Activated naive CD4-positive, alpha-beta T cell (primary cell): ENCODE measurements at places on chromosomes 4 and X.
A peak's percentile ranks its signal among the peaks of the same experiment; 100 is the strongest.

DNA sequence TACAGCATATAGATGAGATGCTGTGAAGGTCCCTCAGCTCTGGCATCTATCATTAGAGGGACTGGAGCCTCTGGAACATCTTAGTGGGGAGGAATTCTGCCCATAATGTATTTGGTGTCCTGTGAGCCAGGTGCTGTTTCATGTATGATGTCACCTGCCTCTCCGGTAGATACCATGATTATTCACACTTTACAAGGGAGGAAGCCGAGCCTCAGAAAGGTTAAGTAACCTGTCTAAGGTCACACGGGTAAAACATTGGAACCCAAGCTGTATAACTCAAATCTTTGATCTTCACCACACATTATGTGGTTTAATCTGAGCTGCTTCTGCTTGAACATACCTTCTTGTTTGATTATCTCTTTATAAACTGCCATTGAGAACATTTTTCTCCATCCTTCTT lies 442.8 kb downstream of the BCOR start:
- DNase-seq = no peak

- DNase-seq = no peak
These were observed 3.1 kb downstream of the PPBP start for GRCh38 chr4:73984736-73985527.

GRCh38 chr4:98341309-98341708 lies 80.1 kb downstream of the RAP1GDS1 start:
- no peak for DNase-seq

DNA sequence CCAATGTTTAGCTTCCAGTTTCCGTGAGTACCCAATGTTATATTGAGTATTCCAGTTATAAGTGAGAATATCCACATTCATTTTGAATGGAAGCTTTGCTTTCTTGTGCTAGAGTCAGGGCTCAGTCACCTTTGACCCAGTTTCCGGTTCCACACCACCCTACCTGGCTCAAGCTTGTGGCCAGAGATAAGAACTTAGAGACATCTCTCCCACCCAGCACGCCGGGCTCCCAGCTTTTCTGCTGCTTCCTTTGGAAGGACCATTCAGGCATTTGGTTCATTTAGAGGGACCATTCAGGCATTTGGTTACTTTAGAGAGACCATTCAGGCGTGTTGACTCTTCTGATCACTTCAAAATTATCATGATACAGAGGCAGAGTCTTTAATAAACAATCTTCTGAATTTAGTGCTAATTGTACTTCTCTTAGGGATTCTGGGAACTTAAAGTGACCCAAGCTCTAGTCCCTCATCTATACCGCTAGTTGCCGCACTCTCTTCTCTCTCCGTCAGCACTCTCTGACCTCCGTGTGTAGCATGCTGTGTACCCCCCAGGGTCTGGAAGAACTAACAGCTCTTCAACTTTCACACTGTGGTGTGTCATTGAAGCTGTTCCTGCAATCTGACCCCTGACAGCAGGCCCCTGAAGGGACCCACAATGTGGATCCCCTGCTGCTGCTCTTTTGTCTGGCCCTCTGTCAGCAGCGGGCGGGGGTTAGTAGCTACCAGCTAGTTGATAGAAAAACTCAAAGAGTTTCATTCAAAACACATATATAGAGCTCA lies 943.1 kb downstream of the ARAP2 start:
- DNase-seq = no peak

- DNase-seq = no peak
These were observed 2.5 kb upstream of the CITED1 start for GRCh38 chrX:72308209-72308565.

DNA sequence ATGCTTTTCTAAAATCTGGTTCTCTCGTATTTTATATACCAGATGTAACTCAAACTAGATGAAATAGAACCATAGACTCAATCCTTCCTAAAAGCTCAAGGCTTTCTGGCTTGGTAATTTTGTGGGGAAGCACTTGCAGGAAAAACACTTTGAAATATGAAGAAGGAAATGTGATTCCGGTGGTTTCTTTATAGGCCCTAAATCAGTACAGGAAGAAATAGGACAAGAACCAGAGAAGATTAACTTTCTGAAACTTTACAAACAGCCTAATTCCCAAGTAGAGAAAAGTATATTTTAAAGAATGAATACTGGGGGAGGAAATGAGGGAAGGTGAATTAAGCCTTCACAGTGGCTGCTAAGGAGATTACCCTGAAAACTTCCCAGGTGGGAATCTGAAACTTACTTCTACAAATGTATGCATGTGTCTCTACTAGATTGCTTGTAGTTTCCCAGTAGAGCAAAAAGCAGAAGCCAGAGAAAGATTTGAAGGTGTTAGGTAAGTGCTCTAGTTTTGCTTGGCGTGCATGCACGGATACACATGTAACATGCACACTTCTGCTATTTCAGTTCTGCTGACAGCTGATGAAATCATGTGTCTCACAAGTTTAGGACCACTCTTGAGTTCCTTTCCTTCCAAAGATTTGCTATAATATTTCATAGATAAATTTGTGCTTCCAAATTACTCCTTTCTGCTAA lies 92.1 kb downstream of the AFF1 start:
- no peak for DNase-seq

DNA sequence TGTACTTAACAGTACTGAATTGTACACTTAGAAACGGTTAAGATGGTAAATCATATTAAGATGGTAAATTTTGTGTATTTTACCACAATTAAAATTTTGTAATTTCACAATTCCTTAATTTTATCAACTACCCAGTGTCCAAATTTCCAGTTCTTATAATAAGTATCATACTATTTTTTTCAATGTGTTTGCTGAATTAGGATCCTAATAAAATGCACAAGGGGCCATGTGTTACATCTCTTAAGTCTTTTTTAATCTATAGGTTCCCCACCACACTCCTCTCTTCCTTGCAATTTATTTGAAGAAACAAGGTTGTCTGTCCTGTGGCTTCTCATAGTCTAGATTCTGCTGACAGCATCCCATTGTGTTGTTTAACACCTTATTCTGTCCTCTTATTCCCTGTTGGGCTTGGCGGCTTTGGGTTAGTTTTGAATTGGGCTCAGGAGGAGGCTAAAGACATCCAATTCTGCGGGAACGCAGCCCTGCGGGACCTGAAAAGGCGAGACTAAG lies 533 bp upstream of the SYAP1 start:
- DNase-seq = no peak

GRCh38 chr4:38106886-38107514 lies 146.8 kb downstream of the PTTG2 start:
- DNase-seq = no peak

DNA sequence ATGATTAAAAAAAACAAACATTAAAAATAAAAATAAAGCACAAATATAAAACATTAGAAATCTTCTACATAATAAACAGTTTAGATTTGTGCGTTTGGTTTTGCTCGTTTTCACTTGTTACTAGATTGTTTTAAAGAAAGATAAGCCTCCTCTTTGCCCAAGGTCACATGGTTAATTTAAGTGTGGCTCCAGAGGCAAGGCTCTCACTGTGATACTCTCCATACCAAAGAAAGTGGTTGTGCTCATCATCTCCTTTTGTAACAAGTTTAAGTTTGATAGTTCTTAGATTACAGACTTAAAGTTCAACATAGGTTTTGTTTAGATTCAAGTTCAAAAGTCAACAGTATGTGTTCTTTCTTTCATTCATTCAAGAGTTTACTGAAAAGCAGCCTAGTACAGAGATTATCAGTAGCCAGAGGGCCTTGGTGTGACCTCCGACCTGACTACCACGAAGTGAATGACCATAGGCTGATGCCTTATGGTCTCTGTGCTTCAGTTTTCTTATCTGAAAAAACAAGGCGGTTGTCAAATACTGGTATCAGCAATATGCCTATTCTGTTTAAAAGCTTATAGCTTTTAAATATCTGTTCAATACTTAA lies 133.2 kb downstream of the ZAR1 start:
- DNase-seq = no peak

GRCh38 chr4:26223155-26223554 lies 97.7 kb upstream of the RBPJ start:
- no peak for DNase-seq

- no peak for DNase-seq
These were observed 399.8 kb upstream of the MAD2L1 start for GRCh38 chr4:120466429-120466828.

- no peak for DNase-seq
These were observed 25.6 kb downstream of the TXK start for GRCh38 chr4:48108309-48109073.

DNA sequence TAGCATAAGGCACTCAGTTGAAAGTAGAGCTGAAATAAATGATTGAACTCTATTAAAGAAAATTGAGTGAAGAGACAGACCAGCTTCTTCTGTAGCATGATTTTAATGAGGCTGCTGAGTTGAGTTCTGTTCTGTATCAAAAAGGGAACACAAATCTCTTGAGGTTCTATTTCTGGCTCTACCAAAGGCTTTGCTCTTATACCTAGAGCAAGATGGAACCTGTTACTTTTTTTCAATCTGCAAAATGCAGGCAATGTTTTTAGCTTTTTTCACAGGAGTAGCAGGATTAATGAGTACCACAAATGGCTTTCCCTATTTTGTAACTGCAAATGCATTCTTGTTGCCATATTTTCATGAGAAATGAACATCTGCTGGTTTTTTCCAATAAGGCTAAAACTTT lies 4.2 kb upstream of the ERVMER34-1 start:
- DNase-seq = no peak

GRCh38 chr4:122827258-122827878 lies 737 bp downstream of the FGF2 start:
- no peak for DNase-seq

DNA sequence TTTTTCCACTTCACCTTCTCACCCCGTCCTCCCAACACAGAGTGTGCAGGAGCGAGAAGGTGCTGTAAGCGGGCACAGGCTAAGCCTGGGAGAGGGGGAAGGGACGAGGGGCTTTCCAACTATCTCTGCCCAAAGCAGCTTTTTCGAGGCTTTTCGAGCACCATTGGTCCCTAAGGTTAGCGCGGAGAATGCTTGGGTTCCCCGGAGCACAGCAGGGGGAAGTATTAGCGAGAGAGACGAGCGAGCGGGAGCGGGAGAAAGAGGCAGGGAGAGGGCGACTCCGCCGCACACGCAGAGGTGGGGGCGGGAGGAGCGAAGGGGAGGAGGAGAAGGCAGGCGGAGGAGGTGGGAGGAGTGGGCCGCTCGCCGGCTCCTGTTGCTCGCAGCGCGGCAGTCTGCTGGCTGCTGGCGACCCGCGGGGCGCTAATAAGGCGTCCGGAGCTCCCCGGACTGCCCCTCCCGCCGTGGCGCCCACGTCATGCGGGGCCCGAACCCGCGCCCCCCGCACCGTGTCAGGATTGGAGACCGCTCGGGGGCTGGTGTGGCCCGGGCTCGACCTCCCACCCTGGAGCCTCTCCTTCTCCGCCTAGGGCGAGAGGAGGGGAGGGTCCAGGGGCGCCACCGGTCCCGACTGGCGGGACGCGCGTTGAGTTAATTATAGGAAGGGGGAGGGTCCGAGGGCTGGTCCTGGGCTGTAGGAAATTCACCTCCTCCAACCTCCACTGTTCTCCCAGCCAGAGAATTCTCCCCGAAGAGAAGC lies at the start of gene ADAMTS3:
TSS of gene ADAMTS3 (minus strand) at position 263 of the 760 bp plus-strand sequence. CDS start 459 bp downstream, outside the sequence.
- peak; percentile 1 for DNase-seq

- DNase-seq = no peak
These were observed 37.9 kb upstream of the MXRA5 start for GRCh38 chrX:3384327-3384726.

DNA sequence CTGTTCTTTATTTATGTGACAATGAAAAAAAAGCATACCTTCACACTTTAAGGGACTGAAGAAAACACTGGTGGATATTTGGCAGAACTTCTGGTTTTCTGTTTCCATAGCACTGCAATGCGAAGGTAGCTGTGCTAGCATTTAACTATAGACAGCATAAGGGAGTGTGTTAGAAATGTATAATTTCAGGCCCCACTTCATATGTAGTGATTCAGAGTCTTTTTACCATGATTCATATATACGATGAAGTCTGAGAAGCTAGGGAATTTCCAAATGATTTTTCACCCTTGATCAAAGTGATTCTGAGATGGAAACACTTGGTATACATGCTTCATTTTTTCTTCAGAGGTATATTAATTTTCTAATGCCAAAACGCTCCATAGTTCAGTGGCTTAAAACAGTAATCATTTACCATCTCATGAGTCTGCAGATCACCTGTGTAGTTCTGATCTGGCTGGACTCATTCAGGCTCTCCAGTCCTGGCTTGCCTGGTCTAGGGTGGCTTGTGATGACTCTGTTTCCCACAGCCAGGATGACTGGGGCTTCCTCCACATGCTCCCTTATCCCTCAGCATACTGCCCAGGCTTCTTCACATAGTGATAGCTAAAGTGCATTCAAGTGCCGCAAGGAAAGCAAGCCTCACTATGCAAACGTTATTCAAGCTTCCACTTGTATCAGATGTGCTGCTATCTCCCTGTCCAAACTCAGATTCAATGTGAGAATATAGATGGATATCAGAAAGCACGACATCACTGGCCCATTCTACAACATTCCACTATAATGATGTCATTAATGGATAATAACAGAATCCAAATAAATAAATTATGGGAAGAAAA lies 790.1 kb downstream of the TECRL start:
- DNase-seq = no peak

- no peak for DNase-seq
These were observed 55.8 kb downstream of the CLCN5 start for GRCh38 chrX:49978176-49978575.

DNA sequence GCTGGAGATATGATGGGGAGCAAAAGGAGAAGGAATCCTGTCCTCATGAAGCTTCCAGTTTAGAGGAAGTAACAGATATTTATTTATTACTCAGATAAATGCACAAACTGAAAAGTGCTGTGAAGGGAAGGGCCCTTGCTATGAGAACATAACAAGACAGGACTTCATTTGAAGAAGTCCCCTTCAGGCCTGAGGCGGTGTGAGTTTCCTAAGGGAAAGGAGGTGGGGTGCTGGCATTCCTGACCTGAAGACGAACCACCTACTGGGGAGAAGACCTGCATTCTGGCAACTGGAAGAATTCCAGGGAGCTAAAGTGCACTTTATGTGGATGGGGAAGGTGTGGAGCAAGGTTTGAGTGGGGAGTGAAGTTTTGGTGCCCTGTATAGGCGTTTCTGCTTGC lies 15.9 kb upstream of the SPARCL1 start:
- DNase-seq = no peak

DNA sequence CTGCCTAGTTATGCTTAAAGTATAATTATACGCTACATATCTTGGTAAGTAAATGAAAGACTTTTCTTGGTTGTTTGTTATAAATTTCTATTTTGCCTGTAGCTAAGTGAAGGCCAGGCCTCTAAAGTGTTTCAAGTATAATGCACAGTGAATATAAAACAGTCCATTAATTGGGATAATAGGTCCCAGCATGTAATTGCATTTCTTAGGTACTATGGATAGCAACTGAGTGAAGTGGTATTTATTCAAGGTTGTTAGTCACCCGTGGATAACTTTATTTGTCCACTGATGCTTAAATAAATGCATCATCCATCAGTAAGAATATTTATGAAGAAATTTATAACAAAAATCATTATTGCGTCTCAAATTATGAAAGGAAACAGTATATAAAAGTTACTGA lies 59.1 kb downstream of the TEX13C start:
- DNase-seq = no peak

- DNase-seq = no peak
These were observed 120.6 kb upstream of the JADE1 start for GRCh38 chr4:128688846-128689437.

- no peak for DNase-seq
These were observed 391.0 kb upstream of the PITX2 start for GRCh38 chr4:111013846-111014245.

GRCh38 chr4:100907465-100908454 lies 389.9 kb upstream of the EMCN start:
- DNase-seq = no peak

- no peak for DNase-seq
These were observed 211.6 kb downstream of the ADAM29 start for GRCh38 chr4:175129797-175130196.
